ENCODE measurements at places on chromosomes 16 and 17.
A peak's percentile ranks its signal among the peaks of the same experiment; 100 is the strongest.

GRCh38 chr17:290121-290521, 62.5 kb downstream of the RPH3AL start:
- no peak for DNase-seq

GRCh38 chr16:4371357-4372000, at the start of gene VASN:
VASN (plus strand) TSS chr16:4371848; CDS start chr16:4380878, 9,030 bp downstream.
- peak; percentile 76 for DNase-seq

GRCh38 chr17:81794509-81794908, 9.4 kb upstream of the GCGR start:
- no peak for DNase-seq

DNA sequence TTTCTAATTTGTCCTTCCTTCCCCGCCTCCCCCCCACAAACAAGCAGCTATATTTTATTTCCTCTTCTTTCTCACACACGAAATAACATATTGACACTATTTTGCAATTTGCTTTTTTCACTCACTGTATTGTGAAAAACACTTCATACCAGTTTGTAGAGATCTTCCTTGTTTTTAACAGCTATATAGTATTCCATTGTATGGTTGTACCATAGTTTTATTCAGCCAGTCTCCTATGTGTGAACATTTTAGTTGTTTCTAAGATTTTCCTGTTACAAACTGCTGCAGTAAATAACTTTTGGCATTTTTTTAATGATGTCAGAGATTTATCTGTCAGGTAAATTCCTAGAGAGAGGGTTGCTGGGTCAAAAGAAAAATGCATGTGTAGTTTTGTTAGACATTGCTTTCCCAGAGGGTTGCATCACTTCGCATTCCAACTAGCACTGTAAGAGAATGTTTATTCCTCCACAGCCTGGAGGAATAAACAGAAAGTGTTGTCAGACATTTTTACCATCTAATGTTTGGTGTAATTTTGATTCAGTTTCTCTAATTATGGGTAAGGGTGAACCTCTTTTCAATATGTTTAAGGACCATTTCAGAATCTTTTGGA, 101.2 kb downstream of the MRTFB start:
- DNase-seq: peak; percentile 31

DNA sequence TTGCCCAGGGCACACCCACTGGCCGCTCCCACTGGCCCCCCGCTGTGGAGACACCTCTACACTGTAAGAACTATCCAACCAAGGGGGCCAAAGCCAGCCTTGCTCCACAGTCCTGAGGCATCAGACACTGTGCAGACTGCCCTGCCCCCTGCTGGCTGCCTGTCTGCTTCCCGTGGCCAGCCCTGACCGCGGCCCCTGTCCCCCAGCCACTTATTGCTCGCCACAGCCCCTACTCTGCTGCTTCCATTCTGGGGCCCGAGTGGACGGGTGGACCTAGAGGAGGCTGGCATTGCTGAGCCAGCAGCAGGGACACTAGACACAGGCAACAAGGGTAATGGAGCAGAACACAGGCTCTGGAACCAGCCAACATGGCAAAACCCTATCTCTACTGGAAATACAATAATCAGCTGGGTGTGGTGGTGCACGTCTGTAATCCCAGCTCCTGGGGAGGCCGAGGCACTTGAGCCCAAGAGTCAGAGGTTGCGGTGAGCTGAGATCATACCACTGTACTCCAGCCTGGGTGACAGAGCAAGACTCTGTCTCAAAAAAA, 19.7 kb upstream of the LRRC37A3 start:
- DNase-seq: no peak

- DNase-seq: no peak
These were observed 47.7 kb downstream of the VAC14 start for GRCh38 chr16:70753228-70753627.

GRCh38 chr16:19384656-19385055, 33.0 kb upstream of the TMC5 start:
- no peak for DNase-seq

GRCh38 chr17:81148986-81149533, 16.2 kb upstream of the PVALEF start:
- DNase-seq: no peak

DNA sequence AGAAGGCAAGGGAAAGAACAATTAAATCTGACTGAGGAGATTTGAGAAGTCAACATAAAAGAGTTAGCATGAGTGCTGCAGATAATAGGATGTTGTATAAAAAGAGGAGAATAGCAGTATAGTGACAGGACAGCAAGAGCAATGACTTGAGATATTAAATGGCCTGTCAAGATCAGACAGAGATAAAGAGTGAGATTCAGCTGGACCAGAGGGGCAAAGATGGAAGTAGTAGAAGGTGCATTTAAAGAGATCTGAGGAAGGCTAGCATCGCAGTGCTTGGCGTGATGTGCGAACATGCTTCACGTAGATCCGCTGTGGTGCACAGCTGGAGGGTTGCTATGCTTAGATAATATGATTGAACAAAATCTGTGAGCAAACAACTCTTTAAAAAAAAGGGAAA, 1422.6 kb upstream of the CDH8 start:
- no peak for DNase-seq

DNA sequence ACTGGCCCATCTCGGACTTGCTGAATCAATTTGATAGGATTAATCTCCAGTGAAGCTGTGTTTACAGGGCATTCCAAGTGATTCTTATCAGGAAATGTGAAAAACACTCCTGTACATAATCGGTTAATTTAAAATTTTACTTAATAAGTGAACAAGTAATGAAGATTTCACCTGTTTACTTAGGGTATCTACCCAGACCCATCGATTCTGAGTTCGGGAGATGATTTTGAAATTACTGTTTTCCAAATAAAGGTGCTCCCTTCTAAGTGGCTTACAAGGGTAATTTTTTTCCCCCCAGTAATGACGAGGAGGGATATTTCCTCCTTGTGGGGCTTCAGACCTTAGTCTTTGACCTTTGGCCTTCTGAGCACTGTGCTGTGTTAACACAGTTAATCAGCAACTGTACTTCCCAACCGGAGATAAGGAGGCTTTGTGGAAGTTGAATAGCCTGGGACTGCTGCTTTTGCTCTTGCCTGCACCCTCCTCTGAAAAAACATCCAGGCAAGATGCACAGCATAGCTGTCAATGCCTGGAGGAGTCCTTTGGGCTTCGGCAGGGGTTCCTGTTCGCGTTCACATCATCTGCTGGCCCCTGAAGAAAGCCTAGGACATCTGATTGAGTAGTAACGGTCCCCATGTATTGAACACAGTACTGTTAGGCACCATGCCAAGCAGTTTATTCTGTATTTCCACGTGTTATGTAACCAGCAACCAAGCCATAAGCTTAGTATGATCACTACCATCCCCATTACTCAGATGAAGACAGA, 1.8 kb downstream of the FAHD1 start:
- DNase-seq: no peak

DNA sequence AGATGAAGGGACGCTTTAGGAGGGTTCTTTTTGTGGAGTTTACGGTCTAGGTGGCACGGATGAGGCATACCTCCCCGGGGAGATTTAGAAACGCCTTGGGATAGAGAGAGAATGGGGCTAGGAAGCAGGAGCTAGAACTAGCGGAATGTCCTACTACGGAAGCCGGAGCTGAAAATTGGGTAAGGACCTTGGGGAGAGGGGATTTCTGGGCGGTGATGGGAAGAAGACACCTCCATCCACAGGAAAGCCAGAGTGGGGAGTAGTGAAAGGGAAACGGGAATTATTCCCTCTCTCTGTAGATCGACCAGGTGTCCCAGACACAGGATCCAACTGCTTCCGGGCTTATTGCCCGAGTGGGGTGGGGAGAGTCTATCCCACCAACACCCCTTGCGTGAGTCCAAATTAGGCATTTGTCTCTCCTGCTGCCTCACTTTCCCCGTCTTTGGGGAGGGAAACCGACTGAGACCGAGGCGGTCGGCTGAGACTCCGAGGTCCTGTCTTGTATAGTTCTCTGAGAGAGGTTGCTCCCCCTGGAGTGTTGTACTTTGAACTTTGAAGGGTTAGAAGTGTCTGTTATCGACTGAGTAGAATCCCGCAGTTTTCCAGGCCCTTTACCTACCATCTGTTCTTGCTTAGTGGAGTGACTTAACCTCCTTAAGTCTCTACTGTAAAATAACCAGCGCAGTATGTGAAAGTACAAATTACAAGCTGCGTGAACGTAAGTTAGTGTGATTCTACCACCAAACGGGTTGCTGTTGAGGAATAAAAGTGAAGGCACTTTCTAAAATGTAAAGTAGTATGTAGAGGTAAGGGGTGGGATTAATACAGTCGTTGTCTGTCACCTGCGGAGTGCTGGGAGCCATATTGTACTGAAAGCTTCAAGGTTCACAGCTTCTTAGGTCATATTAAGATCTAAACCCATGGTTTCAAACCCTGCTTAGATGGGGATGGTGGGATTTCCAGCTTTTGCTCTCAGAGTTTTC, 1.0 kb downstream of the RSPRY1 start:
- DNase-seq: peak; percentile 40

DNA sequence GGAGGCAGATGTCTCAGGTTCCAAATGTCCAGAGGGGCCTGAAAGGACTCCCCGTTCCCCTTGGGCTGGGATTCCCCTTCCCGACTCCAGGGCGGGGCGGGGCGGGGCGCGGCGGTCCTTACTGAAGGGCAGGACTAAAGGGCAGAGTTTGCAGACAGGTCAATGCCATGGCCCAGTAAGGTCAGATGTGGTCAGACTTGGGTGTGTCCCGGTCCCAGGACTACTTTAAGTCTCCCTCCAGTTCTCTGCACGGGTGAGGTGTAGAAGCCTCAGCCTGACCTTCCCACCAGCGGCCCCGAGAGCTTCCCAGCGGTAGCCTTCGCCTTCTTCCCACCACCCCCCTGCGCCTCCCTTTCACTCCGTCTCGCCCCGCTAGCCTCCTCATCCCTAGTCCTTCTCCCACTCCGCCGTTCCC, 532 bp downstream of the KDM6B start:
- no peak for DNase-seq

DNA sequence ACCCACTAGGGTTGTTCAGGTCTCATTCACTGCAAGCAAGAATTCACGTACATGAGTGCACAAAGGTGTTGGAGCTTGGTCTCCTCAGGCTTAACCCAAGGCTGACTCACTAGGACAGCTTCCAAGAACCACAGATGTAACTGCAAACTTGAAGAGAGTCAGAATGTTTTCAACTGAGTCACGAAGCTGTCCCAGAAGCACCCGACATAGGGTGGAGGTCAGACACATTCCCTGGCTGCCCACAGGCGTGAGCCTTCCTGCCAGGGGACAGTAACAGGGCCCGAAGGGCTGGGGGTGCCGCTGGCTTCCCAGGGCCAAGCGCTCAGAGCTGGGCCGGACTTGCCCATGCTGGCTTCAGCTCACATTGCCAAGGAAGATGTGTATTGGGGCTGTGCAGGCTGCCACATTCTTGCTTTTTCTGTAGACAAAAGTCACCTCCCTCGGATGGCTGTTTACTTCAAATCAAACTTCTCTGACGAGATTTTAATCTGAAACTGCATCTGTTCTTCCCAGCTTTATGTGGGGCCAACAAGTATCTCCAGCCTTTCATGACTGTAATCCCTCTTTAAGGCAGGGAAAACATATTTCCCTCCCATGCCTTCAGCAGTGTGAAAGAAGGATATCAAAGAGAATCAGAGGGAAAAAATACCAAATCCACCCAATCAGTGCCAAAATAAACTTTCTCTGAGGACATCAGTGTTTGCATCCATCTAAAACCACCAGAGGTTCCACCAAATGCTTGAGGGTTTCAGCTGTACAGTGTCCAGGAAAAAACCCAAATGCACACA, 14.3 kb downstream of the CMTM3 start:
- peak; percentile 98 for DNase-seq

- DNase-seq: no peak
These were observed 12.2 kb upstream of the ELAC2 start for GRCh38 chr17:13030056-13030455.

- DNase-seq: no peak
These were observed 260.7 kb upstream of the CA10 start for GRCh38 chr17:52419229-52419641.

- no peak for DNase-seq
These were observed at the start of gene CD19 for GRCh38 chr16:28931801-28932225. CD19 (plus strand) TSS chr16:28931971; CDS start chr16:28932001, 30 bp downstream.

GRCh38 chr17:40095944-40096791, 4.2 kb downstream of the NR1D1 start:
- DNase-seq: no peak

DNA sequence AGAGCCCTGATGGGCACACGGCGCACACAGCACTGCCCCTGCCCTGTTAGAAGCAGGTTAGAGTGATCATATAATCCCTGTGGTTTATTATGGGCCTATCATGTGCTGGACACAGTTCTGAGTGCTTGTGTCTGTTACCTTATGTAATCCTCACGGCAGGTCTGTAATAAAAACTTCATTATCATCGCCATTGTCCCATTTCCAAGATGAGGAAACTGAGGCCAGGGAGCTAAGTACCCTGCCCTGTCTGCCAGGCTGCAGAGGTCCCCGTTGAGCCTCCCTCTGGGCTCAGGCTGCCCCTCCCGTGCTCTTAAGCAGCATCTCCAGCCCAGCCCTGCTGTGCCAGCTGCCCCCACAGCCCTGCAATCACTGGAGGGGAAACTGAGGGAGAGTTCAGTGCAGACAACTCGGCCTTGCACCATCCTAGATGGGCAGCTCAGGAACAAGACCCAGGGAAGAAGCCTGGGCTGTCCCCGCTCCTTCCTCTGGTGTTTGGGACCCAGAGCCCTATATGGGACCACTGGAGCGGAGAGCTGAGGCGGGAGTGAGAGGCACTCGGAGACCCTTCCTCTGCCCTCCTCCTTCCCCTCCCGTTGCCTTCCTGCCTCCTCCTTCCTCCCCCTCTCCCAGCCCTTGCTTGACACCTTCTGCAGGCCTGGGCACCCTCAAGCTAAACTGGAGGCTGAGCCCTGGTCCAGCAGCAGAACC, 42.0 kb downstream of the WNT3 start:
- no peak for DNase-seq

DNA sequence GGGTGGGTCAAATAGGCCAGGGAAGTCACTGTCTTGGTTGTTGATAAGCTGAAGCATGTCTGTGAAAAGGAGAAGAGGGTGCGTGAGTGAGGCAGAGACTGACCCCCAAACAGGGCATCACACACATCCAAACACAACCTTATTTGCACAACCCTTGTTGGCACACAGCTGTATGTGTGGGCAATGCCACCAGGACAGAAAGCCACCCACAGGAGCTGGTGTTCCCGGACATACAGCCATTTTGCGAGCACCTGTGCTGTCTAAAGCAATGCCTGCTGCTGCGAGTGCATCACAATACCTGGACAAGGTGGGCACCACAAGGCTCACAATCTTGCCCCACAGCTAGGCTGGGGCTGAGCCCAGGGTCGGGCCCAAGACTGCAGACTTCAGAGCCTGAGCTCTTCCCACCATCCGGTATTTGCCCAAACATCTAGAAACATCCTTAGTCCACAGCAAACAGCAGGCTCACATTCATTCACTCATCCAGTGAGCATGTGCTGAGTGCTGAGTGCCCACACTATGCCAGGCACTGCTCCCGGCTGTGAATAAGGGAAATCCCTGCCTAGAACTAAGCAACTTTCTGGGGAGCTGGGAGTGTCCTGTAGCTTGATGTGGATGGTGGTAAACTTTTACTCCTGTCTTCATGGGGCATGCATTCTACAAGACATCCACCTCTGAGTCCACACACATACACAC, 16.2 kb downstream of the SREBF1 start:
- no peak for DNase-seq

DNA sequence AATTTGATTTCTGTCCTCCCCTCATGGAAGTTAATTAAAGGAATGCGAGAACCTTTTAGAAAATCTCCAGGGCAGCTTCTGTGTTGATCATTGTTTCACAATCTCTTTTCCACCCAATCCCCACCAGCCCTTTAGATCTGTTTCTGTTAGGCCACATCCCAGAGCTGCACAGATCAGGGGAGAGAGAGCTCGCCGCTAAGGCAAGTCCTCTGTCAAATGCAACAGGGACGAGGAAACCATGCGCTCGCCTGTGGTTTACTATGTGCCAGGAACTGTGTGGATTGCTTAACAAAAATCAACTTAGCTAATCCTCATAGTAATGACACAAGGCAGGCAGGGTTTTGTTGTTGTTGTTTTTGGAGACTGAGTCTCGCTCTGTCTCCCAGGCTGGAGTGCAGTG, 115.4 kb downstream of the SALL1 start:
- no peak for DNase-seq
